Breast epithelium (tissue), 4 donors: ENCODE measurements at places on chromosomes 7 and 10. TPM values are rescaled to one million over a fixed set of nuclear protein-coding genes. Genes with fewer than 3 reads are reported as not detected.

- no peak for DNase-seq
Measured at GRCh38 chr10:71454347-71454746, 57.6 kb downstream of the CDH23 start.

The ZFAND2A gene
- total RNA-seq, result 41.6 TPM

GRCh38 chr10:128047991-128048818 is 78.0 kb downstream of the MKI67 start:
- no peak for DNase-seq

GRCh38 chr10:51244748-51245490 is 170.6 kb downstream of the PRKG1 start:
- no peak for DNase-seq

GRCh38 chr10:96264938-96265337 is 6.4 kb downstream of the BLNK start:
- no peak for DNase-seq

The LRIT1 gene
- not detected for total RNA-seq

- DNase-seq, result no peak
Measured at GRCh38 chr10:78524941-78525340, 491.3 kb downstream of the RPS24 start.

DNA sequence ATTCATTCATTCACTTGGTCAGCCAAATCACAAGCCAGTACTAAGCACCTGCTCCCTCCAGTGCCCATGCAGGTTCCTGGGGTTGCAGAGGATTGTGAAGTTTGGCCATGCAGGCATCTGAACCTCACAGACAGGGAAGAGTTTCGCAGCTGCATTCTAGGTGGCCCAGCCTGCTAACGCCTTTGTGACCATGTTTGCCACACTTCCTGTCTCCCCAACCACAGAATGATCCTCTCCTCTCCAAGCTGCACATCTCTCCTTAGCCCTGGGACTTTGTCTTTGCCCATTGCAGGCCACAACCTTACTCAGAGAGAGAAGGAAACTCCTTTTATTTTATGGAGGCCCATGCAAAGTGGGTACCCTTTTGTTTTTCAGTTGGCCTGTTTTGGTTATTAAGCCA is 31.8 kb downstream of the EPDR1 start:
- no peak for DNase-seq

DNA sequence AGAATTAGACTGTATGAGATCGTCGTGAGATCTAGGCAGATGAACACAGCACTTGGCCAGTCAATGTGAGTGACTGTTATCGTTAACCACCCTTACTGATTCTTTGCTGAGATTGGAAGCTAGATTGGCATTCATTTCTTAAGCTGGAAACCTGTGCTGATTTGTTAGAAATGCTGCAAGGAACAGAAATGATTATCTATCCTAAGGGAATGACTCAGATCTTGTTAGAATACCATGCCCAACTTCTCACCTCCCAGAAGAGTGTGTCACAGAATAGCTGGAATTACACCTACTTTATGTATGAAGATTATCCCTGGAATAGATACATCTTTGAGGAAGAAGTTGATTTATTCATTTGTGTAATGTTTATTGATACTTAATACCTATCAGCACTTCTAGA is 275.2 kb downstream of the AUTS2 start:
- no peak for DNase-seq

DNA sequence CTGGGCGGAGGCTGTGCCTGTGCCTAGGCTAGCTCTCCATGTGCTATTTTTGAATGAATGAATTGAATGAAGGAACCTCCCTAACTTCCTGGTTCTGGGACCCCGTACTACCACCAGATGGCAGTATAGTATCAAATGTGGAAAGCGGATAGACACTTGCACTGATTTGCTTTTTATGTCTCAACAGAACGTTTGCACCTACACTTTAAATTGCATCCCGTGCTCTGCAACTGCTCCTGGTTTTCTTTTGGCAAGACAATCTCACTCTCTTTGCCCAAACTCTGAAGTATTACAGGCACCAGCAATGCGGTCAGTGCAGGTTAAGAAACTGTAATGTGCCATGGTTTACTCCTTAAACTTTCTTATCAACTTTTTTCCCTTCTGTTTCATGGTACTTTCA is 6.5 kb downstream of the FZD8 start:
- DNase-seq, result no peak

GRCh38 chr10:130809761-130810515 is 501.6 kb downstream of the TCERG1L start:
- no peak for DNase-seq

The LIPM gene
- not detected for total RNA-seq

The EVX1 gene
- total RNA-seq, result not detected

DNA sequence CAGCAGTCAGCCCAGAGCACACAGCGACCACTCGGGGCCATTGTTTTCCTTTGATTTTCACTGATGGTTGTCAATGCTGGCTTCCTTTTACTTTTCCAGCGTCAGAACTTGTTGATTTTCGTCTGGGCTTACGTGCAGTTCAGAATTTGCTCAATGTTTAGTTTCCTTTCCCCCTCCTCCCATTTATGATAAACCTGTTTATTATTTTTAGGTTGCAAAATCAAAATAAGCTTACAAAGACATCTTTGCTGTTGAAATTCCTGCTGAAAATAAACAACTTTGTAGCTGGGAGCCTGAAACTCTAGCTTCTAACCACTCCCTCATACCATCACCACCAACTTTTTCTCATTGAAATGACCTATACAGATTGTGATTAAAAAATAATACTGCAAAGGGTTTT is 83.1 kb upstream of the LYZL1 start:
- no peak for DNase-seq

- DNase-seq, result no peak
Measured at GRCh38 chr10:113132591-113133121, 182.6 kb downstream of the TCF7L2 start.

DNA sequence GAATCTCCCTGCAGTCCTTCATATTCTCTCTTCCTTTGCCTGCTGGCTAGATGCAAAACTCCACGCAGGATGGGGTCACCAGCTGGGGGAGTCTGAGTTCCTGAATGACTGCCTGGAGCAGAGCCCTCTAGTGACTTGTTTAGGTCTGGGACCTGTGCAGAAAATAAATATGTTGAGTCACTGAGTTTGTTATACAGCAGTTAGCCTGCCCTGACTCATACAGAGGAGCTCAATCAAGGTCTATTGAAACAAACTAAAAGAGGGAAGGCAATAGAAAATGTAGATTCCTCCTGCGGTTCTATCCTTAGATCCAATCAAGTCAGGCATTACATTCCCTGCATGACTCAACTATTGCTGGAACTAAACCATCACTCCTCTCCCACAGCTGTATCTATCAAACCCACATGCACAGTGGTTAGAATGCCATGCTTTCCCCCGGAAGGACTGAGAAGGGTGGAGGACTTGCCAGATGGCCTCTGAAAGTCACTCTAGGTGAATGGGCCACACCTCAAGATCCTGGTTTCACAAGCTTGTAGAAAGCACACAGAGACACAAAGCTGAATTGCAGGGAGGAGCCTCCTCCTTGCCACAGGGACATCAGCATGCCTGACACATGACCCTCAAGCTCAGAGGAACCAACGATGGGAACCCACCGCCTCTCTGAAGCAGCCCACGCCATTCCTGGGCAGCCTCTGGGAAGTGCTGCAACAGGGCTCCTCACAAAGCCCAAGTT is 73.9 kb downstream of the SH3PXD2A start:
- DNase-seq, result no peak

The HKDC1 gene
- 2.0 TPM for total RNA-seq

DNA sequence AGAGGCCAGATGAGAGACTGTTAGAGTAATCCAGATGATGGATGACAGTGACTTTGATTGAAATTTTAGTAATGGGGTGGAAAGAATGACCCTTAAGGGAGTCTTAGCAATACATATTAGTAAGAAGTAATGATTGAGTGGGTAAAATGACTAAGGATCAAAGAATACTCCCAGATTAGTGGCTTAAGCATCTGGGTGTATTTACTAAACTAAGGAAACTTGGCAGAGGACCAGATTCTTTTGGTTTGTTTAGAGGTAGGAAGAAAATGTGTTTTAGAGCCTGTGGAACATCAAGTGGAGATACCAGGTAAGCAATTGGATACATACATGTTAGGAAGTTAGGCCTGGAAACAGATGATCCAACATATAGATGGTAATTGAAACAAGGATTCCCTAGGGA is 58.8 kb upstream of the ADRA2A start:
- DNase-seq, result no peak

DNA sequence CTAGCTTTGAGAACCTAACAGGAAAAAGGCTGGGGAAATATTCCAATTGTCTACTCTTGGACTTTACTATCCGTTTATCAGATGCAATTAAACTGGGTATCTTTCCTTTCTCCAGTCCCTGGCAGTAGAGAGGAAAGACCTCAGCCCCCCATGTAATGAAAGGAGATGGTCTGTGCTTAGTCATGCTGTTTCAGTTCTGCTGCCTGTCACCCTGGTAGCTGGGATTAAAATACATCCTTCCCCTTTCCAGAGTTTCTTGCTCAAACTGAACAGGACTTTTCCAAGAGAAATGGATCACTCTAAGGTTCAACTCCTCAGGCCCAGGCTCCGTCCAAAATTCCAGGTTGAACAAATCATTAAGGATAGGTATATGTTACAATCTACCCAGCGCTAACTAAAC is 202.9 kb downstream of the PTEN start:
- no peak for DNase-seq

DNA sequence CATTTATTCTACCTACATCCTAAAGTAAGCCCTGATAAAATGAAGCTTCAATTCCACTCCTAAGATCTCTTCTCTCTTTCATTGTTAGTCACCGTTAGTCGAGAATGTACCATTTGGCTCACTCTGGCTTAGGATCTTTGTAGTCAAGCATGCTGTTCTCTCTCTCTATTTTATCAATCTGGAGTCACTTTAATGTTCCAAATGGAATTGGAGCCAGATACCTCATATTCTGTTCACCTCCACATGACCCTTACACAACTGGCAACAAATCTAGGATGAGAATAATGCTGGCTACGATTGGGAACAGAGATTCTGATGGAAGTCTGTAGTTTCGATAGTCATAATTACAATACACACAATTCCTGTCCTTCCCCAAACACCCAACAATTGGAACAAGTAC is 213.7 kb downstream of the TWIST1 start:
- DNase-seq, result no peak

The CYP2C18 gene
- total RNA-seq, result not detected

DNA sequence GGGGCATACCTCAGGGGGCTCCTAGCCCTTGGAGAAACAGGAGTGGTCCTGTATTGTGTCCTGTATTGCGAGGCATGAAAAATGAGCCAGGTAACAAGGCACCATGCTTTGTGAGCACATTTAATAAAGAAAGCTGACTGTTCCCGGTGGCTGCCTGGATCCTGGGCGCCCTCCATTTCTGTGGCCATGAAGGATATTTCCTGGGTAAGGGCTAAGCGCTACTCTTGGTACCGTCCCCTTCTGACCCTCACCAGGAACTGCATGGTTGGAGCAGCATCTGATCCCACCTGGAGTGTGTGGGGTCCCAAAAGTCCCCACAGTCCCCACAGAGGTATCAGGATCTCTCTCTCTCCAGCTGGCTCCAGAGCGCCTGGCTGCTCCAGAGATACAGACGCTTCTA is 139.5 kb downstream of the MAPK8 start:
- DNase-seq, result no peak

The OPN4 gene
- total RNA-seq, result not detected

The ZNF804B gene
- 0.33 TPM for total RNA-seq

GRCh38 chr10:78139341-78139740 is 105.7 kb downstream of the RPS24 start:
- no peak for DNase-seq

- no peak for DNase-seq
Measured at GRCh38 chr7:76066716-76067503, 19.0 kb downstream of the MDH2 start.

DNA sequence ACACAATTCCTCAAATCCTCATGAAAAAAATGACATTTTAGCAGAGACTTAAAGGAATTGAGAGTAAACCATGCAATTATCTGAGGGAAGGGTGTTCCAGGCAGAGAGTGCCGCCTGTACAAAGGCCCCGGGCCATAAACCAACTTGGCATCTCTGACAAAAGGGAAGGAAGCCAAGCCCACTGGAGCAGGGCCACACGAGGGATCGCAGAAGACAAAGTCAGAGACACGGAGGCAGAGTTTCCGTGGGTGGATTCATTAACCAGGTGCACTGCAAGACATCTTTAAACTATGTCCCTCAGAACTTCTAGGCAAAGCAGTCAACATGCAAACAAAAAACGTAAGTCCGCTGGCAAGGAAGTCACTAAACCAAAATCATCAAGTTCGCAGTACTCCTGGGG is 92.0 kb downstream of the SFMBT2 start:
- no peak for DNase-seq

The ZNF727 gene
- total RNA-seq, result 2.9 TPM

DNA sequence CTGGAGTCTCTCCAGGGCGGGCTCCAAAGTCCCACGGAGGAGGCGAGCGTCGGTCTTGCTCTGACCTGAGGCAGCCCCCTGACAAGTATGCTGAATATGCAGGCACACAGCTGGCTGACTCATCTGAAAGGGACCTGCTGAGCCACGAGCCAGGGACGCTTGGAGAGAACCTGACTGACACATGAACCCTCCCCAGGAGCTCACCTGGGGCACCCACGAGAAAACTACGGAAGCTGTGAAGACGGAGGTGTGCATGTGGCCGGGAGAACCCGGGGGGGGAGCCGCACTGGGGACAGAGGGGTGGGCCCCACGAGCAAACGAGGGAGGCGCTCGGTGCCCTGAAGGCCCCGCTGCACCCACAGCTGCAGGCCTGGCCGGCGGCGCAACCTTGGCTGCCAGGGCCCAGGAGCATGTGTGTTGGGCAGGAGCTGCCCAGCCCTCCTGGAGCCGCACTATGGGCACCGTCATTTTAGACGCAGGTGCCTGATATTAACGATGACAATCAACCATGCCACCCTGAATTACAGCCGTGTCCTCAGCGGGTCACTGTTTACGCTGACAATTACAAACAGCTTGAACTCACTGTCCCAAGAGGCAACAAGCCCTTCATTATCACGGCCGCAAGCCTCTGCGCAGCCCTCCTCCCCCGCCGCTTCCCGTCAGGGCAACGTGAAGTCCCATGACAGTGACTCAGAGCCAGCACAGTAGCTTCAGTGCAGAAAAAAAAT is 64.7 kb downstream of the DIP2C start:
- peak; percentile 70 for DNase-seq

DNA sequence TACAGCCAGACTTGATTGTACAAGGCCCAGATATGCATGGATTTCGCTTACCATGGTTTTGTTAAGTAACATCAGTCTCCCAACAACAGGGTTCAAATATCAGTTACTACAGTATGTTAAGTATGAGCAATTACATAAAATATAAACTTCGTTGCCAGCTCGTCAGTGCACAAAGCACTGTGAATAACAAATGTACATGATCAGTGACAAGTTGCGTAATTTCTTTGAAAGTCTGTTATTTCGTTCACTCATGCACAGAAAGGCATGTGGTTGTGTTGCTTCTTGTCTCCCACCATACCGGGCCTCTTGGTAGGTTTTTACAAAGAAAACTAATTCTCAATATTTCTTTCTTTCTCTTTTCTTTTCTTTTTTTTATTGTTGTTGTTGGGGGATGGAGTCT is 12.5 kb upstream of the ZNF487 start:
- DNase-seq, result no peak
